Activated T-helper 1 cell treated with anti-CD3 and anti-CD28 coated beads, Interleukin-12 subunit alpha, Interleukin-12 subunit beta, Interleukin-2, Interleukin-4 antibody, amounts not matched to agents 30 ng/mL and 10 ng/mL and 1 ng/mL, durations not matched to agents 14 hours and 24 hours and 36 hours (primary cell): ENCODE measurements at places on chromosomes 2 and 18. TPM values are rescaled to one million over a fixed set of nuclear protein-coding genes. Genes with fewer than 3 reads are reported as not detected.

The TBR1 gene
- 0.05 TPM in 1 of 2 replicates, not detected in the other for total RNA-seq

DNA sequence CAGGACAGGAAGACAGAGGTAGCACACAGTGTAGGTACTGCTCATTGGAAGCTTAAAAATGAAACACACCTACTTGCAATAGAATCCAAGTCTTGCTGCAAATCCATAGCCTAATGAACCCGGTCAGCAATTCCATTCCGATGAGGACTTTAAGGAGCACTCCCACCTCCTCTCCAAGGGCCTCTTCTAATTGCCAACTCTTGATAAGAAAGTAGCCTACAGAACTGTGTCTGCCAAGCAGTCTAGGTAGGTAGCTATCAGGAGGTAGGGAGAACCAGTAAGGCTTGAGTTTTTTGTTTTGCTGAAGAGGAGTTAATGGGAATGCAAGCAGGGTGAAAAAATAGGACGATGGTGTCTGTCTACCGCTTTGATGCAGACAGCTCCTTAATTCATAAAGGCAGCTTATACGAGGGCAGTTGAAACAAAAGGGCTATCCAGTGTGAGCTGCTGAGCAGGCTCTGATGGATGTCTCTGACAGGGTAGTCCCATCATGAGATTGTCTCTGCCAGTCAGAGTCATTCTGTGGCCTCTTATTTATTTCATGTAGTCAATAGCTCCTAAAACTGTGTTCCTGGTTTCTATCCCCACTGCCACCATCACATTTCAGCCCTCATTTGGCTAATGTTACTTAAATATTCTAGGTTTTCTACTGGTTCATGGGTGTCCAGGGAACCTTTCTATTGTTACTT lies 155.6 kb upstream of the DNMT3A start:
- peaks cover 2% of the 10 kb centered on the region for H3K36me3 ChIP-seq
- no peak overlapping the region for H3K27ac ChIP-seq
- H3K4me1 ChIP-seq: peaks cover 2% of the 10 kb centered on the region
- H3K27me3 ChIP-seq: no peaks in the 10 kb centered on the region
- no peak overlapping the region for H3K4me3 ChIP-seq

GRCh38 chr2:235279965-235280364 lies 213.9 kb upstream of the AGAP1 start:
- peaks cover 18% of the 10 kb centered on the region for H3K27me3 ChIP-seq
- H3K36me3 ChIP-seq: no peaks in the 10 kb centered on the region
- no peaks in the 10 kb centered on the region for H3K4me1 ChIP-seq
- no peak overlapping the region for H3K27ac ChIP-seq
- H3K4me3 ChIP-seq: no peak overlapping the region
- no peak for DNase-seq

DNA sequence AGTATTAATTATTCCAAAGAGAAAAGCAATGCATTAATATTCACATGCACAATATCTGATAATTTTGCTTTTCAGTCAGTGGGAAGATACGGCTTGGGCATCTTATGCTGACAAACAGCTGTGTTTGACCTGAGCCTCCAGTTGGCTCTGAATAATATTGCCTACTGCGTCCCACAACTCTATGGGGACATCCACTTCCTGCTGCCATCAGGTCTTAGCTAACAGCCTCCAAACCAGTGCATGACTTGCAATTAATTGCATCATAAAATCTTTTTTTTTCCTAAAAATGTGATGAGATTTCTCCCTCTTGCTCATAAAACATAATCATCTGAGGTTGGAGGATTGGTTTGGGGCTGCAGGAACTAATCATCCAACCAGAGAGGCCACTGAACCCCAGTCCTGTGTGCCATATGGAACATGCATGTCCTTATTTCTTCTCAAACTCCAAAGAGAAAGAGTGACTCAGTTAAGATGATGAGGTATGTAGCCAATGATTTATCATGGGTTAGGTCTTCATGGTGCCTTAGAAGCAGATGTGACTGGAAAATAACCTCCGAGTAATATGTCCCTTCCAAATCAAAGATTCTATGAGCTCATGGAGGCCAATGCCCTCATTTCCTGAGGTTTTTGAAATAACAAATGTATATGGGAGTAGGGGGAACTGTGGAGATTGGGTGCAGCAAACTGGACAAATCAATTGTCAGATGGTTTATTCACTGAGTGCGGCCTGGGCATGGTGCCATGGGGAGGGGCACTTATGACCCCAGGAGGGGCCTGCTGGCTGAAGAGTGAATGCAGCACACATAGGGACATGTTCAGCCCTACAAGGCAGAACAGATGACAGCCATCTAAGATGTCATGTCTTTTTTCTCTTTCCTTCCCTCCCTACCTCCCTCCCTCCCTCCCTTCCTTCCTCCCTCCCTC lies 39.4 kb downstream of the EDAR start:
- no peaks in the 10 kb centered on the region for H3K4me1 ChIP-seq
- no peak overlapping the region for H3K4me3 ChIP-seq
- peaks cover 6% of the 10 kb centered on the region for H3K36me3 ChIP-seq
- H3K27ac ChIP-seq: no peak overlapping the region
- DNase-seq: no peak

DNA sequence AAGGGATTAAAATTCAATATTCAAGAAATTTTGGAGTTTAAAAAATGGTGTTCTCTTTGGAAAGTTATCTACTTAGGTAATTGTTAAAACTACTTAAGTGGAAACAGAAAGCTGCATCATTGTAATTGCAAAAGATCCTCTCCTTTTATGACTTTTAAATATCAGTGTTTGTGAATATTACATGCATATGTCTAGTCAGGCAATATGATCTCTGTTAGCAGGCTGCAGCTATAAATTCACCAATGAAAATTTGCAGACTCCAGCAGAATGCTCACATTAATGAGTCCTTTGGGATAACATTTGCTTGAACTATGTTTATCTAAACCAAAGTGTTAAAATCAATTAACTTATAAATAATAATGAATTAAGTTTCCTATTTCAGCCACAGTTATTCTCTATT lies 59.2 kb upstream of the CSRNP3 start:
- no peak overlapping the region for H3K27ac ChIP-seq
- H3K27me3 ChIP-seq: peaks cover 12% of the 10 kb centered on the region
- H3K36me3 ChIP-seq: no peaks in the 10 kb centered on the region
- H3K4me3 ChIP-seq: no peak overlapping the region
- no peaks in the 10 kb centered on the region for H3K4me1 ChIP-seq

The ZAP70 gene
- 302 and 313 TPM in 2 replicates for total RNA-seq

The ST6GAL2 gene
- total RNA-seq: not detected in 2 replicates

DNA sequence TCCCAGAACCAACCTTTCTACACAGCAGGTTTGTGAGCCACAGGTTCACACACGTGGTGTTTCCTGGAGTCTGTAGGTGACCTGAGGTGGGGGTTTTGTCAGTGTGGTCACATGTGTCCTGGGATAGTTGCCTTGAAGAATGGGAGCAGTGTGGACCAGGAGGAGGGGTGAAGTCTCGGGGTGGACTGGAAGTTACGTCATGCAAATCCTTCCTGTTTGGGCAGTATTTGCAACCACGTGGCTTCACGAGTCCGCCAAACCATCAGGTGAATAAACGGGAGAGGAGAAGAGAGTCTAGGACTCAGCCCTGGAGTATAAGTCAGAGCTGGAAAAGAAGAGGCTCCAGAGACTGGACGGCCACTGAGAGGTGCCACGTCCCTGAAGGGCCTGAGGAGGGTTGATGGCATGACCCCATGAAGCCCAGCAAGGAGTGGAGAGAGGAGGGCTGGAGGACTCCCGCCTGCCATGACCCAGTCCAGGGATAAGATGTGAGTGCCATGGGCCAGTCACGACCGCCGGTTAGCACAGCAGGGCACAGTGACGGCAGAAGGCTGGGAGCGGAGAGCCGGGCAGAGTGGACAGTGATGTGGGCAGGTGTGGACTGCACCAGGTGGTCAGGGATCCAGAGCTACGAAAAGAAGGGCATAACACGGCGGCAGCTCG lies 16.5 kb downstream of the LPIN1 start:
- H3K4me1 ChIP-seq: peaks cover 56% of the 10 kb centered on the region
- H3K4me3 ChIP-seq: no peak overlapping the region
- no peak for DNase-seq

DNA sequence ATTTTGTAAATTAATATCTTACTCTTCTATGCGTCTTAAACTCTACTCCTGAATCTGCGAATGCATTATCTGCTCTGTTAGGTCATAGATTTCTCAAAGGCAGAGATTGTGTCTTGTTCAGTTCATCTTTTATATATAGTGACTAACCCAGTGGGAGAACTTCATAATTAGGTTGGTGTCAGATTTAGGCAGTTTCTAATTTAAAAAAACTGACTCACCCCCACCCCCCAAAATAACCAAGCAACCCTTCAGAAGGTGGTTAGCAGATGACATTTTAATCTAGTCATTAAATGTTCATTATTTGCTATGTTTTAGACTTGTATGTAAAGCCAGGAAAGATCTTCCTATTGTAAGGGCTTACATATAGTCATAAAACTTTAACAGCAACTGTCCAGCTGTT lies 10.4 kb downstream of the SERPINB12 start:
- no peak overlapping the region for H3K4me3 ChIP-seq
- no peak for DNase-seq
- H3K27ac ChIP-seq: no peak overlapping the region

DNA sequence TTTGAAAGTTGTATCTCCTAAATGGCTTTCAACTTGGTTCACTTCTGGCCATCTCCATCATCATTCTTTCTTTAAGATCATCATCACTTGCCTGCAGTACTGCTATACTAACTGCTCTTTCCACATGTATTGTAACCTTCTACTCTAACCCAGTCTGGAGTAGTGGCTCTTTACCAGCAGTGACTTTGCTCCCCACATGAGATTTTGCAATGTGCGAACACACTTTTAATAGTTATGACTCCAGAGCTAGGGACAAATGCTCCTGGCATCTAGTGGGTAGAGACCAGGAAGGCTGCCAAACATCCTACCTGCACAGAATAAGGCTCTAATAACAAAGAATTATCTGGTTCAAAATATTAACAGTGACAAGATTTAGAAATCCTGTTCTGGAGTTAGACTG lies 243.8 kb downstream of the XIRP2 start:
- H3K4me1 ChIP-seq: no peaks in the 10 kb centered on the region
- no peak for DNase-seq
- no peaks in the 10 kb centered on the region for H3K36me3 ChIP-seq
- no peak overlapping the region for H3K4me3 ChIP-seq
- no peak overlapping the region for H3K27ac ChIP-seq

DNA sequence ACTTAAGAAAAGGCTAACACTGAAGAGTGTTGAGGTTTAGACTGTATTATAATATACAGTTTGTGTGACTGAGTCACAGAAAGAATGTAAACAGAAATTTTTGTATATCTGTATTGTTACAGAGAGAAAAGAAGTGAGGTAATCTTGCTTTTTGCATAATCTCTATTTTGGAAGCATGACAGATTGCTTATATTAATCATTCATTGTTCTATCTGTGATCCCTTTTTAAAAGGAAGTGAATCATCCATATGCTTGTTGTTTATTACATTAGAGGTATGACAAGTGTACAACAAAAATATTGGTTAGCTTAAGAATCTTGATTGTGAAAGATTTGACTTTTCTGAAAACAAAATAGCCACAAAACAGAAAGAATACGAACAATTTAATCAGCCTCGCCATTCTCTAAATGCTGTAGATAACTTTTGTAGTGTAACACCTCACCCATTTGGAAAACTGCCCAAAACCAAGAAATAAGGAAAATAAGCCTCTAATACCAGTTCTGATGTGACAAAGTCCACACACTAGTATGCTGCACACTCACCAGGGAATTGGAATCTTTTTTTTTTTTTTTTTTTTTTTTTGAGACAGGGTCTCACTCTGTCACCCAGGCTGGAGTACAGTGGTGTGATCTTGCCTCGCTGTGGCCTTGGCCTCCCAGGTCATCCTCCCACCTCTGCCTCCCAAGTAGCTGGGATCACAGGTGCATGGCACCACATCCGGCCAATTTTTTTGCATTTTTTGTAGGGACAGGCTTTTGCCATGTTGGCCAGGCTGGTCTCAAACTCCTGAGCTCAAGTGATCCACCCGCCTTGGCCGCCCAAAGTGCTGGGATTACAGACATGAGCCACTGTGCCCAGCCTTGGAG lies 91.5 kb upstream of the LPIN2 start:
- H3K4me1 ChIP-seq: no peaks in the 10 kb centered on the region
- DNase-seq: no peak
- H3K27me3 ChIP-seq: peaks cover 5% of the 10 kb centered on the region
- no peaks in the 10 kb centered on the region for H3K36me3 ChIP-seq
- no peak overlapping the region for H3K4me3 ChIP-seq
- H3K27ac ChIP-seq: no peak overlapping the region

The MAP4K3 gene
- total RNA-seq: 15.7 and 24.1 TPM in 2 replicates

- no peak for DNase-seq
- H3K27me3 ChIP-seq: peaks cover 16% of the 10 kb centered on the region
- H3K27ac ChIP-seq: no peak overlapping the region
- H3K36me3 ChIP-seq: no peaks in the 10 kb centered on the region
- H3K4me1 ChIP-seq: no peaks in the 10 kb centered on the region
Observed at GRCh38 chr2:69184224-69184623, 171.2 kb downstream of the ANTXR1 start.

DNA sequence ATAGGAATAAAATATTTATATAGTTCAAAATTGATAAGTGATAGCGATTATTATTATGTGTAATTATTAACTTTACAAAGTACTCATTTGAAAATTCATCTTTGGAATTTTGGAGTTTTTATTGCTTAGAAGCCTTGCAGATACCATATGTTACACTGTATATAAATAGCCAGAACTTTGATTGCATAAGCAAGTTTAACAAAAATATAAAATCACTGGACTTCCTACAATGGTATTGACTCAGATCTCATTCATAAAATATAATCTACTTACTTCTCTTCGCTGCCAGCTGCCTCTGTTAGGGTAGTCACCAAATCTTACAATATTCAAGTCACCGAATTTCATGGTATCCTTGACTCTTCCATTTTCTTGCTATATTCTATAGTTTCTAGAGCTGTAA lies 22.5 kb downstream of the KLHL14 start:
- no peaks in the 10 kb centered on the region for H3K36me3 ChIP-seq
- no peak overlapping the region for H3K4me3 ChIP-seq
- H3K4me1 ChIP-seq: no peaks in the 10 kb centered on the region
- H3K27ac ChIP-seq: no peak overlapping the region
- DNase-seq: no peak
- H3K27me3 ChIP-seq: no peaks in the 10 kb centered on the region

The CCDC85A gene
- total RNA-seq: not detected in 2 replicates

GRCh38 chr2:63888490-63889402 lies 47.0 kb downstream of the UGP2 start:
- peak overlapping the region; percentile 37 for H3K27ac ChIP-seq
- peaks cover 30% of the 10 kb centered on the region for H3K36me3 ChIP-seq
- H3K4me3 ChIP-seq: no peak overlapping the region
- H3K27me3 ChIP-seq: no peaks in the 10 kb centered on the region
